ENCODE measurements at places on chromosomes 3 and 15.

GRCh38 chr15:83813682-83814081 is 159.8 kb downstream of the ADAMTSL3 start:
- no peak for DNase-seq

- no peak for DNase-seq
These were observed 52.7 kb upstream of the SCAANT1 start for GRCh38 chr3:63964681-63965485.

DNA sequence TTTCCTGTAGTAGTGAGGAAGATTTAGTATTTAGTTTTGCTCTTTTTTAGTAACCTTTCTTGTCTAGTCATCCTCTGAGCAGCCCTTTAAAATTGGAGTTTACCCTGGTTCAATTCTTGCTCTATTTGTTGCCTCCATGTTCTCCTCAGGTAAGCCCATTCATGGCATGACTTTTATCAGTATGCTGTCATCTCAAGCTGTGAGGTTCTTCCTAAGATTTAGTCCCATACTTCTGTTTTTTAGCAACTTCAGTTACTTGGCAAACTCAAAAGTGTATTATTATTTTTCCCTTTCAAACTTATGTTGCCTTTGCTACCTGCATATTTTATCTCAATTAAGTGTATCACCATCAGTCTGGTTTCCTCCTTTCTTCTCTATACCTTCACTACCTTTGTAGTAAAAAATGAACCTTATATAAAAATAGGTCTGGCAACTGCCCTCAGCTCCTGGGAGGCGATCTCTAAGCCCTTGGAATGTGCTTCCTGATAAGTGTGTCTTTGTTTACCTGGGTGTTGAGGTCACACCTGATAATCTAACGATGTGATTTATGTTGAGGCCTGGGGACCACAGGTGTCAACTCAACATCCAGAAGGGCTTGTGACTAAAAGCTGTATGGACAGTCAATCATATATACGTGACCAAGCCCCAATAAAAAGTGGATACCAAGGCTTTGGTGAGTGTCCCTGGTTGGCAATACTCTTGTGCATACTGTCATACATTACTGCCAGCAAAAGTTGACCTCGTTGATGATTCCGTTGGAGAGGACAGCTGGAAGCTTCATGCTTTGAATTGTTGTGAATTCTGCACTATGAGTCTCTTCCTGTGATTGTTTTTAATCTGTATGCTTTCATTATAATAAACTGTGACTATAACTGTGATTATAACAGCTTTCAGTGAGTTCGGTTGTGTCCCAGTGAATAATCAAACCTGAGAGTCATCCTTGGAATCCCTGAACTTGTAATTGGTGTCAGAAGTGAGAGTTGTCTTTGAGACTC is 3.9 kb downstream of the NSUN3 start:
- DNase-seq, result no peak

DNA sequence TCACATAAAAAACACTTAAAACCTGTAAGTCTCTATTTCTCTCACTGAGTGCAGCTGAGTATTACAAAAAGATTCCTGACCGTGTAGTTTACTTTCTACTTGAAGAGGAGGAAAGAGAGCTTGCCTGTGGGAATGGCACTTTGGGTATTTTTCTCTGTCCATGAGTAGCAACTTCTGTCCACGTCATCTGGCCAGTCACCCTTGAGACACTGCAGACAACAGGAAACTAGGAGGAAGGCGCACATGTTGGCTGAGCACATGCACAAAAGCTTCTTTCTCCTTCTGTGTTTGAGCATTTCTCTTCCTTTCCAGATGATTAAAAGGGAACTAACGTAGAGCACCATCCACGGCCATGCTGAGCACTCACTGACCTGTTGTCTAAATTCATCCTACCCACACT is 19.7 kb downstream of the STARD5 start:
- no peak for DNase-seq

DNA sequence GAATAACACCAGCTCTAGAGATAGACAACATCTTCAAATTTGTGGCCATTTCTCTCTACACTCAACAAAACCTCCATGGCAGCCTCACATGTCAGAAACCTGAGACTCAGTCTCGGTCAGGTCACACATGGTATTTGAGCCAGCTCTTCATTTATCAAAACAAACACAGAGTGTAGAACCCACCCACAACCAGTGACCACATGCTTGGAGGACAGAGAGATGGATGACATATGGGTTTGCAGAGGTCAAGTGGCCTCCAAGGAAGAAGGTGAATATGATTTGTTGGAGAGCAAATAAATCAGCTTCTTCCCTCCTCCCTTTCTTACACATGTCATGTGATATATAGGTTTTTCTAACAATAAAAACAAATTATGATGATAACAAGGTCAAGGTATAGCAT is 278.1 kb upstream of the LRTM1 start:
- DNase-seq, result no peak

GRCh38 chr3:175746308-175746707 is 887.2 kb downstream of the NAALADL2 start:
- DNase-seq, result no peak

GRCh38 chr15:76195506-76196268 is 115.6 kb downstream of the ETFA start:
- no peak for DNase-seq

DNA sequence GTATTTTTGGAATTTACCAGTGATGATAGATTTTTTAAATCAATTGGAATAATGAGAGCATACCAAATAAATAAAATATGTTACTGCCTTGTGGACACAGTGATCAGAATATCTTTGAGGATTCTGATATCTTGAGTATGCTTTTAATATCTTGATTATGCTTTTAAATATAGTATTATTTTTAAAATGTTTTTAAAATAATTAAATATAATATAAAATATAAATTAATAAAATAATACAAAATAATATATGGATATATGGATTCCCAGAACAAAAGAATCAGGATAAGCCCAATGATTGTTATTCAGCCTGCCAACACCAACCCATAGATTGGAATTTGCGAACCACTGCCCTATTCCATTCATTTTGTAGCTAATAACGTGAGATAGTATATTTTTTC is 91.9 kb upstream of the MLF1 start:
- no peak for DNase-seq

GRCh38 chr3:84755860-84756259 is 202.9 kb upstream of the CADM2 start:
- DNase-seq, result peak; percentile 16

- no peak for DNase-seq
These were observed 337.9 kb upstream of the KCNMB2 start for GRCh38 chr3:178198329-178198728.

- no peak for DNase-seq
These were observed 74.4 kb upstream of the TLE3 start for GRCh38 chr15:70172124-70172523.

- peak; percentile 84 for DNase-seq
These were observed 29.8 kb downstream of the ADAMTS17 start for GRCh38 chr15:100311833-100312476.

DNA sequence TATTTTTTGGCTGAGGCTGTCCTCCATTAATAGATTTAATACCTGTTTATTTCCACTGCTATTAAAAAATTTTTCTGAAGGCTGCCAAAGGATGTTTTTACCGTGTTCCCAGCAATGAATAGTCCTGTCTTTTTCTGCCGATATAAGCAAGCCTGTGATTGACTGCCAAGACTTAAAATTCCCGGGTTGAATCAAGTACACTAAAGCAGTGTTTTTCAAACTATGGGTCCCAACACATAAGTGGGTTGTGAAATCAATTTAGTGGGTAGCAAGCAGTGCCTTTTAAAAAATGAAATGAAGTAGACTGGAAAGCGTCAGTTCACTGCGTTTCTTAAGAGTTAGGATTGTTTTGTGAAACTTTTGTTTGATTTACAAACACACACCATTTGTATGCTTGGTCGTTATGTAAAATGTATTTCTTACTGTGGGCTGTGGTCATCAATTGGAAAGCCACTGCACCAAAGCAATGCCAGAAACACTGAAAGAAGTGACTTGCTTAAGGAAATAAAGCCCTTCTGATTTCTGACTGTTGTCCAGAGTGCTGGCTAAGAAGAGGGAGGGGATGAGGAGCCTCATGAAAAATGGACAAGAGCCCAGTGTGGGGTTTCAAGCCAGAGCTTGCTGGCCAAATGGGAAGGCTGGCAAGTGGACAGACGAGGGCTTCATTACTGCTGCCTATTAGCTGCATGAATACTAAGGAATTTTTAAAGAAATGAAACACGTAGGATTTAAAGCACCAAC is 206.0 kb downstream of the THRB start:
- no peak for DNase-seq

DNA sequence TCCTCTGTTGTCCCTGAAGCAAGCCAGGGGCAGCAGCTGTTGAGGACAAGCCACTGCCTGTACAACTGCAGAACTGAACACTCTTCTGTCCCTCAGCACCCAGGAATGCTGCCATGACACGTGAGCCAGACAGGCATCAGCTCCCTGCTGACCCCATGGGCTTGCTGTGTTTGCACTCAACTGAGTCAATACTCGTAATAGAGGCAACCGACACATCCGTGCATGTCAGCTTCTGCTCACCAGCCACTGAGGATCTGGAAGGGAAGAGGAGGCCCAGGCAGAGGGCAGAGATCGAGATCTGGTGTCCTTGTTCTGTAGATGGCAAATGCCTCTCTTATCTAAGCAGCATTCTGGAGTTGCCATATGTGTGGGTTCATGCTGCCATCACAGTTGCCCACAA is 54.3 kb upstream of the SEC61A1 start:
- no peak for DNase-seq

DNA sequence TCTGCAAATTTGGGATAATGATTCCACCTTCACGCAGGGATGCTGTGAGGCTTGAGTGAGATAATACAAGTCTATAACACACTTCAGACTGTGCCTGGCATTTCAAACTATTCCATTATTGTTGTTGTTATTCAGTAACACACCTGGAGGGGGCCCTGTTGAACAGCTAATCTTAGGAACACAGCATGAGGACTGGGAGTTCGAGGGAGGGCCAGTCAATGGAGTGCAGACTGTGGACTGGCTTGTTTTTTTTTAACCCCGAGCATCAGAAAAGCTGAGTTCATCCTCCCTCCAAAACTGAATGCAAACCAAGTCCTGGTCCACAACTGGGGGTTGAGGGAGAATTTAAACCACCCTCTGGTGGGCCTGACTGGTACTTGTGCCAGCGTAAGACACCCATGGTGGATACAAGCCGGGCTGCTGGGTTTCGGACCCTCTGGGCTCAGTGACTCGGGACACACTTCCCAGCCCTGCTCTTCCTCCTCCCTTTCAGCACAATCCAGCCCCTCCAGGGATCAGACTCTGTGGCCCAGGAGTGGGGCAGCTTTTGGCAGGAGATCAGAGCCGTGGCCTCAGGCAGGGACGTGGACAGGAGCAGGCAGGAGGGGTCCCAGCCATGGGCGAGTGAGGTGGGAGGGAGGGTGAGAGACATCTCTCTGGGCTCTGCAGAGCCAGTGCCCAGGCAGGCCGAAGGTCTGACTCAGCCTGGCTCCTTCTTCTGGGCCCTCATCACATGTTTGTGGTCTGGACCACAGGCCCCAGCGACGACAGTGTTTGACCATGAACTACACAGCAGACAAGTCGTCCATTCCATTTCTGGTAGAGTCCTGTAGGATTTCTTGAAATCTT is 36.3 kb upstream of the MEX3B start:
- DNase-seq, result no peak

- DNase-seq, result no peak
These were observed 187.8 kb downstream of the SHOX2 start for GRCh38 chr3:157918402-157918801.

DNA sequence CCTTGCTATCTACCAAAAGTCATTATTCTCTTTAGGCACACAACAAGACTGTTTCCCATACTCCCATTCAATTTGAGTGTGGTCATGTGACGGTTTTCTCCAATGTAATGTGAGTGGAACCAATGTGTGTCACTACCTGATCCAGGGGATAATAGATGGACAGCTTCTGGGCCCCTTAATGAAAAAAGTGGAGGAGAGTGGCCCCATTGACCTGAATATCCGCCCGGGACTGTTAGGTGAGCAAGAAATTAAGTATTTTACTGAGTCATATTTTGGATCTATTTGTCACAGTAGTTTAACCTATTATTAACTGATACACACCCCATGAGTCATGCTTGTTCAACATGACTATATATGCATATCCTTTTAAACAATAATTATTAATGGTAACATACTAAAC is 15.1 kb upstream of the ARID3B start:
- no peak for DNase-seq

DNA sequence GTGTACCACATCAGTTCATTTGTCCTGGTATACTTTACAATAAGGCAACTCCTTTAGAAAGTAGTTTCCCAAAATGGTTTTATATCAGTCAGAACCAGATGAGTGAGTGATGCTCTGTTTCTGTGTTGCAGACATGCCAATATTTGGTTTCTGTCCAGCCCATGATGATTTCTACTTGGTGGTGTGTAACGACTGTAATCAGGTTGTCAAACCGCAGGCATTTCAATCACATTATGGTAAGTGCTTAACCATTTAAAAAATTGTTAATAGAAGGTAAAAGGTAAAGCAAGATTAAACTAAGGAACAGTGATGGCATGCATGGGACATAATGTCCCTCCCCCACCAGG is 40.0 kb upstream of the SCAANT1 start:
- no peak for DNase-seq

- no peak for DNase-seq
These were observed 38.5 kb upstream of the MELTF start for GRCh38 chr3:197068077-197068476.

- peak; percentile 40 for DNase-seq
These were observed 16.9 kb upstream of the SCAMP5 start for GRCh38 chr15:74978503-74978902.

GRCh38 chr3:112143251-112143650 is 10.2 kb upstream of the GCSAM start:
- DNase-seq, result no peak

- peak; percentile 40 for DNase-seq
These were observed 8.4 kb downstream of the SNX4 start for GRCh38 chr3:125511420-125512118.

DNA sequence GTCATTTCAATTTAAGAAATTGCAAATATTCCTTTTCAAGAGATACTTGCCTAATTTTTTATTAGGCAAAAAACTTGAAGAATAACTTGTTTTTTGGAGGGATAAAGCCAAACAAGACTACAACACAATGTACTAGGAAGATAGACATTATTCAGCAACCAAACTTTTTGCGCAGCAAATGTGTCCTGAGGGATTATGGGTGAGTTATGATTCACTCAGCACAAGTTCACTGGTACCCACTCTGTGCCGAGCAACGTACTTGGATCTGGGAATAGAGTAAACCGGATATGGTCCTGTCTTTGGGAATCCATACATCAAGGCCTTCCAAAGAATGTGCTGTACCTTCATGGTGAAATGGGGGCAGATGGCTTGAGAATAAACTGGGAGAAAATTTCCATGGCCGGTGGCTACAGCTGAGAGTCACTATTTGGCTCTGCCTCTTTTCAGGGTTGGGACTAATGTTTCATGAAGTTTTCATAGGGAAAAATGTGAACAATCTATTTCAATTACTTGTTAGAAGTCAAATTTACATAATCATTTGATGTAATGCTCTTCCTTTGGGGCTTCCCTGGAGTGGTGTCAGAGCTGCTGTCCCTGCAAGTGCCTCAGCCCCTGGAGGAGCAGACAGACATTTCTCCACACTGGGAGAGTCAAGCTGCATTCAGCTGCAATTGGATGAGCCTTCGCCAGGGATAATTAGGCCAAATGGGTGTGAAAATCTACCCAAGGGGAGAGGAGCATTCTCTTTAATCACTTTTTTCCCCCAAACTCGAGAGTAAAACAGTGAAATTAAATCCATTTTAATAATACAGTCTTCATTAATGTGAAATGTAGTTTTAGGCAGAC is 315.2 kb downstream of the CLSTN2 start:
- DNase-seq, result no peak

Measured in RPMI8226 (cell line).